ENCODE measurements at places on chromosomes 2 and 18.

DNA sequence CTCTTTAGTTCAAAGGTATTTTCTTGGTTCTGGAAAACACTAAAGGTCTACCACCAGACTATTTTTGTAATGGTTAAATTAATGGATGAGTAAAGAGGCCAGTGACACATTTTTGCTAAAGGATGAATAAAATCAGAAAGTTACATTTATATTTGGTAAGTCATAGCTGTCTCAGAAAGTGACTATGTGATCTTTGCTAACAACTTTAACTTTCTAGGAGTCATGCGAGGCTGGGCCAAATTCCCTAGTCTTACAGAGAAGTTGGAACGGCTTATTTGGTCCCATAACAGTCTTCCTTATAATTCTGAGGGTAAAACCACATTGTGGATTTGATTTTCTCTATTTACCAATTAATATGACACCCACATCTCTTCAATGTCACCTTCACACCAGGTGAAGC is 198.1 kb downstream of the PDE1A start:
- DNase-seq: no peak

- DNase-seq: no peak
Measured at GRCh38 chr2:18402-19271, 27.7 kb downstream of the FAM110C start.

GRCh38 chr2:33015421-33016142 is 68.8 kb downstream of the LTBP1 start:
- no peak for DNase-seq

DNA sequence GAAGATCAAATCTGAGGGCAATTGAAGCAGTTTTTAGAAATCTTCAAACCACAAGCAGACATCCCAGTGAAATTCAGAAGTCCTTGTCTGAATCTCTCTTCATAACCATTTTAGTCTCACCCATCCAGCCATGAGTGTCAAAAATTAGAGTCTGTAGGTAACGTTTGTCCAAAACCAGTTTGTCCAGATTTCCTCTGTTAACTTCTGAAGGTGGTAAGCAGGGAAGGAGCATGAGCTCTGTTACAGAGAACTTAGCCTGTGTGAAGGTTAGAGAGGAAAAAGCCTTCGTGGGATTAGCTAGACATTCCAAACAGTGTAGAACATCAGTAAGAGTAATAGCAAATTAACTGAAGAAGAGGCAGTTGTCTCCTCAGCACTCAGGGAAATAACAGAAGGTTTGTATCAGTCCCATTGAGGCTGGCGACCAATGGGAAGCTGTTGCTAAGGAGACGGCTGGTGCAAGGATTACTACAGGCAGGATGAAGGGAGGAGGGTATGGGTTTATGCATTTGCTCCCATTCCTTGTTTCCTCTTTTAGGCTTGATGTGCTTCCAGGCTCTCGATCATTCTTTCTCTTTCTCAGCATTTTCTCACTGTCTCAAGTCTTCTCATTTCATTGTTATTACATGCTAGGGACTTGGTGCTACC is 8.7 kb upstream of the GPR155 start:
- no peak for DNase-seq

DNA sequence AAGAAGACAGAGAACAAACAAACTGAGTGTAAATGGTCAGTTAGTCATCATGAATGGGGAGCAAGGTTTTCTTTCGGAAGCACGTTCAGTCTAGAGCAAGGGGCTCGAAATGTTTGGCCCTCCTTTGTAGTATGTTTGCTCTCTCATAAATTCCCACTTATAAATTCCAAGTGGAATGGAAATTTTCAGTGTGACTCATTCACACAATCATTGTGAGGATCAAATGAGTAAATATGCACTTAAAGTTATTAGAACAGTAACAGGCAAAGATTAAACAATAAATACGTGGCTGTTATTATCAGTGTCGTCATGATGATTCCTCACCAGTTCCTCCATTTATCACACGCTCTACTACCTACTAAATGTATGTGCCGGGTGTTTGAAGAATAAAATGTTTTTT is 10.5 kb downstream of the CNGA3 start:
- DNase-seq: no peak

DNA sequence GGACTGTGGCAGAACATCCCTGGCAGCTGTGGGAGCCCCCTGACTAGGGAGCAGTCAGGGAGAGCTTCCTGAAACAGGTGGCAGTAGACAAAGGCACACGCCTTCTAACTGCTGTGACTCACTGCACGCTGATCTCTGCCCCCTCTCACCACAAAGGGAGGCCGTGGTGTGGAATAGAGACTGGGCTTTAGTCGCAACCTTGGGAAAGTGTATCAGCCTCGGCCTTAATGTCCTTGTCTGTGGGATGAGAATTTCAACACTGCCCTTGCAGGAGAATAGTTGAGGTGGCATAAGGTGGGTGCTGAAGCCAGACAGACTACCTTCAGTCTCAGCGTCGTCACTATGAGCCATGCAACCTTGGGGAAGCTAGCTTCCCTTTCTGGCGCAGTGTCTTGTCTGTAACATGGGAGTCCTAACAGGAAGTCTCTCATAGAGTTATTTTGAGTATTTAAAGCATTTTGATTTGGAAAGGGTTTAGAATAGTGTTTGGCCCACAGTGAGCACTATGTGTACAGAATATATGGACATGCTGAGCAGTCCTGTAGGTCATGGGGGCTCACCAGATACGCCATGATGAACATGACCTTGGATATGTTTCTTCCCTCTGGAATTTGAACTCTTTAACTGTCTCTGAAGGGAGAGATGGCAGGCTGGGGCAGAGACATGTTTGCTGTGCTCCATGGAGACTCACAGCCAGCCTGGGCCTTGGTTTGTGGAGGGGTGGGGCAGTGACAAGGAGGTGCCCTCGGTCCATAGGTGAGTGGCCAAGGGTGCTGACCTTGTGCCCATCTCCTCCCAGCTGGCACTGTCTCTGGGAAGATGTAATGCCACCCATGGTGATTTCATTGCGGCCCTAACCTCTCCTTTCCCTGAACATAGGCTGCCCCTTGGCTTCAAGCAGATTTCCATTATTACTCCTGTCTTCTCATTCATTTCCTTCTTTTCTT is 29.5 kb upstream of the SMAD7 start:
- DNase-seq: no peak

DNA sequence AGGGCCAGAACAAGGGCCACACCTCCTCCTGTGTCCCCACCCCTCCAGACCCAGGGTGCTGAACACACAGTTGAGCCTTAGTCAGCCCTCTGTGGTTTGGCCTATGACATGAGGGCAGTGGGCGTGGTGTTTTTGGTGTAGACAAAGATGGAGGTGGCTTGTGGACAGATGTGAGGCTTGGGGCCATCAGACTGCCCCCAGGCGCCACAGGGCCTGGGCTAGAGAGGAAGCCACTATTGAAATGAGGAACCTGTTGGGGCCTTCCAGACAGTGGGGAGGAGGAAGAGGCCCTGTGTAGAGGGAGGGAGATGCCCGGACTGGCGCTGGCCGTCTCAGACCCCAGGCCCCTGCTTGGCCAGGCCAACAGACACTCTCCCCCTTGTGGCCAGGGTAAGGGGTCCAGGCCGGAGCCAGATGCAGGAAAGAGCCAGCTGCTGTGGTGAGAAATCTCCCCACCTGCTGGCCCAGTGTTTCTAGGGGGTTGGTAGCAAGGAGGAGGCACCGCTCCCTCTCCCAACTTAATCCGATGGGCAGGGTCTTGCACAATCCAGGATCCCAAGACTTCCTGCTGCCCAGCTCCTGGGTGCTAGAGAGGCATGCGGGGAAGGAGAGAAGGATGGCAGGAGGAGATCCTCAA is 53.8 kb downstream of the SMAD7 start:
- DNase-seq: no peak

DNA sequence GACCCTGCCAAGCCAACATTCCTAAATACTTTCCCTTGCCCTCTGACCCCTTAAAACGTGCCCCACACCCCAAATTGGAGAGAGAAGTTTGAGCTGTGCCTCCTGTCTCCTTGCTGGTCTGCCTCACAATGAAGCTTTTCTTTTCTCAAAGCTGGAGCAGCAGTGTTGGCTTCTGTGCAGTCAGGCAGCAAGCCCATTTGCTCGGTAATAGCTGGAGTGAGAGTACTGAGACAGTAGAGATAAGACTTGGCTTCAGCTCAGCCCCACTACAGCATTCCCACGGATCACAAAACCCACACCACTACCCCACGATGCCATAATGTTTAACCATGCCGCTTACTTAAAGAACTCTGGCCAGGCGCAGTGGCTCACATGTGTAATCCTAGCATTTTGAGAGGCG is 73.0 kb downstream of the NCAPH start:
- no peak for DNase-seq

DNA sequence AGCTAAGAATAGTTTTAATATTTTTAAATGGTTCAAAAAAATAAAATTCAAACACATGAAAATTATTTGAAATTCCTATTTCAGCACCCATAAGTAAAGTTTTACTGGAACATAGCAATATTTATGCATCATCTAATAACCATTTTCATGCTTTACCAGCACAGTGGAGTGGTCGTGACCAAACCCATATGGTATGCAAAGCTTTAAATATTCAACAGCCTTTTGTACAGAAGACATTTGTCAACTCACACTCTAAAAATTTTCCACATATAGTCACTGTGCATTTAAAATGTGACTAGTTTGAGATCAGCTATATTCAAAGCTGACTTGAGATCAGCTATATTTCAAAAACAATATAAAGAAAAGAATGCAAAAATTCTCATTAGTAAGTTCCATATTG is 46.2 kb downstream of the PUM2 start:
- no peak for DNase-seq

DNA sequence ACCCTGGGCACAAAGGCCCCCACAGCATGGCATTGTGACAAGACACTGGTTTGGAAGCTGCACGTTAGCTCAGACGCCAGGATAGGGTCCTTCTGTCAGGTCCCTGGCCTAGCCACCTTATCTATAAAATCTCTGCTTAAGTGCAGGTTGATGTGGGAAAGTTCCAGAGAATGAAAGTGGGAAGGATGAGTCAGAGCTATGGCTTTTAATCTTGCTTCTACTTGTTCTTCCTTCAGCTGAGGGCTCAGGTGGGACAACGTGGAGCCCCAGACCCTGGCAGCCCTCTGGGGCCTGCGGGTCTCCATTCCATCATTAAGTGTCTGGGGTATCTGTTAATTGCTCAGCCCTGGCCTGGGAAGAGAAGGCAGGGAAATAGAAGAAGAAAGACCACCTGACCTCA is 64.5 kb downstream of the CELF4 start:
- DNase-seq: no peak

DNA sequence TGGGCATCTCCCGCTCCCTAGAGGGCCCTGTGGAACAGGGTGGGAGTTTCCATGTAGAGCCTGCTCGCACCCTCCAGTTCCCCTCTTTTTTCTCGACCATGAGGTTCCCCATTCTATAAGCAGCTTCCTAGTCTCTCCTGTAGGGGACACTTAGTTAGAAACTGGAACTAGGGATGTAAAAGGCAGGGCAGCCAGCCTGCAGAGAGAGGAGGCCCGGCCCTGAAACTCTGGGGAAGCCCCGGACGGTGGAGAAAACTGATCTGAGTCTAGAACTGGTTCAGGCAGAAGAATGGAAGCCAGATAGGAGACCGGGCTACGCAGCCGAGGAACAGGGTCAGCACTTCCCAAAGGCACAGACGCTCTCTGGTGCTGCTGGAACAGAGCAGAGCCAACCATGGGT is 51.6 kb upstream of the ATG16L1 start:
- DNase-seq: no peak

GRCh38 chr2:120258196-120258595 is 5.5 kb downstream of the RALB start:
- DNase-seq: no peak

GRCh38 chr2:65344182-65344581 is 88.2 kb downstream of the SPRED2 start:
- no peak for DNase-seq

DNA sequence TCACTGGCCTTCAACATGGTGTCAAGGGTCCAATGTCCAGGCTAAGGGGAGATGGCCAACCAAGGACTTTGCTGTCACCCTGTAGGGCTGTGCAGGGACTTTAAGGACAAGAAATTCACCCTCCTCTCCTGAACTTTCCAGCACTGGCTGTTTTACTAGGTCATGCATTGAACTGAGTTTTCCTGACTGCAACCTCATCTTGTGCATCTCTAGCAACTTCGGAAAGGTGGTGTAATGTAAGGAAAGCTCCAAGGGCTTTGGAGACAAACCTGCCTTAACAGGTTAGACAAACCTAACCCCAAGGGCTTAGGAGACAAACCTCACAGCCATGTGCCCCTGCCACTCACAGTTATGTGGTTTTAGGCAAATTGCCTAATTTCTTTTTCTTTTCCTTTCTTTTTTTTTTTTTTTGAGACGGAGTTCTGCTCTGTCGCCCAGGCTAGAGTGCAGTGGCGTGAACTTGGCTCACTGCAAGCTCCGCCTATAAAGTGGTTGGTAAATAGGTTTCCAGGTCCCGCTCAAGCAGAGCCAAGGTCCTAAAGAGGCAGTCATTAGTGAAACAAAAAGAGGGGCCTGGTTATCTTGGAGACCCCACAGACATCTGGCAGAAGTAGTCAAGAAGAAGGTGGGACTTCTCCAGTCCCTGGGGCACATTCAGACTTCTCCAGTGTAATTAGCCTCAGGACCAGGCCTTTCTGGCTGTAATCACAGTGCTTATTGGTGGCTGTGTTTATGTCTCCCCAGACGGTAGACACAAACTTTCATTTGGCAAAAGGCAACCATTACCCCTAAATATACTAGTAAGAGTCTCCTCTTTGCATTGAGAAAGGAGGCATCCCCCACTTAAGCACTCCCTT is 37.6 kb upstream of the PMAIP1 start:
- DNase-seq: no peak

DNA sequence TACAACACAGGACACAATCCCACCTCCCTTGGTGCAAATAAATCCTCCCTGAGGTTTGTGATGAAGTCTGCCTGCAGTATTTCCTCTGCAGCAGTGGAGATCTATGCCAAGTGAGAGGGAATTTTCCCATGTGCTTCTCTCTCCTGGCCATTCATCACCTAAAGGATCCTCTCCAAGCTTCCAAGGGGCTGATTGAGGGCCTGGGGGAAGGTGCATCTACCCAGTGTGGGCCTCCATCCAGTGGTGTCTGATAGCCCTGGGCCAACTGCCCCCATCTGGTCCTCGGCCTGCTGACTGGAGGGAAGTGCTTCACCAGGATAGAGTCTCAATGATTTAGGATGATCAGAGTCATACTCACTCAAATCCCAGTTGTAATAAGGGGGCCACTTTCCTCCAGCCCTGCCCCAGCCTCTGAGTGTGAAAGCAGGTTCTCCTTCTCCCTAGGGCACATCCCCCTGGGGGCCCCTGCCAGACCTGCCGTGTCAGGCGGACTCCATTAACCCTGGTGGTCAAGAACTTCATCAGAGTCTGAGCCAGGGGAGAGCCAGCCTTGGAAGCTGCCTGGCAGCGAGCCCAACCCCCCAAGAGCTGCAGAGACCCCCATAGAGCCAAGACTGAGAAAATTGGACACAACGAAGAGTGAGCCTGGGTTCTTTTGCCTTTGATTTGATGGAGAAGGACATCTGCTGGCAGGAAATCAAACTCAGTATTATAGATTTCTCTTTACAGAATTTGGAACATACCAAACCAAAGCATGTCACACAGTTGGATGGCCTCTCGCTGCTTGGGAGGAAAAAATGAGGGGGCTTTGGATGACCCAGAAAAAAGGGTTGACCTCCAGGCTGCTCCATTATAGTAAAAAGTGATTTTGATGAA is 509.6 kb downstream of the CMPK2 start:
- no peak for DNase-seq

GRCh38 chr18:9638886-9639285 is 24.5 kb upstream of the PPP4R1 start:
- DNase-seq: peak; percentile 38

Data from NCI-H1930 (cell line).